ENCODE measurements at places on chromosomes 7 and 10.

GRCh38 chr7:20310963-20311742 lies 19.5 kb upstream of the ITGB8 start:
- no peak for DNase-seq

- DNase-seq = no peak
These were observed 38.0 kb downstream of the MDFIC start for GRCh38 chr7:114959931-114960330.

DNA sequence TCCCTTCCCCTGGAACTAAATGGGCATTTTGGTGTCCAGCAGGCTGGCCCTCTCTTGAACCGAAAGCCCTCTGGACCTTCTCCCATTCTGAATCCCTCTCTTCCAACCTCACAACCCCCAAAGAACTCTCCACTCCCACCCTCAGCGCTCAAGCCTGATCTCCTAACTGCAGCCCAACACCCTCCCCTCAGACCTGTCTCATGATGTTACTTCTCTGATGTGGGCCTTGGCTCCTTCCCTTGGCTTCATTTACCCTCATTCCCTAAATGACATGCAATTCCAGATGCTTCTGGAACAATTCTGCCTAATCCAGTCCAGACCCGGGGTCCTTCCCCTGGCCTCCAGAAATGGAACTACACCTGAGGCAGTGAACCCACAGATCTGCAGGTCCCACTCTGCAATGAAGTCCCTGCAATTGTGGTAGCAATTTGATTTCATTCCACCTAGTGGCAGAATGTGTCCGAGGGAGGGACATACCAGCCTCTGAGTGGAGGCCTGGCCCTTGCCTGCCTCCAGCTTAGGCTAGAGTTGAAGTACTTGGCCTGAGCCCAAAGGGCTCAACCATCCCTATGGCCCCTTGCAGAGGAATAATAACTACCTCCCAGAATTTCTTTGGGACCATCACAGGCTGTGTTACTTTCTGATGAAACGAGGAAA lies 4.1 kb upstream of the CEP41 start:
- no peak for DNase-seq

DNA sequence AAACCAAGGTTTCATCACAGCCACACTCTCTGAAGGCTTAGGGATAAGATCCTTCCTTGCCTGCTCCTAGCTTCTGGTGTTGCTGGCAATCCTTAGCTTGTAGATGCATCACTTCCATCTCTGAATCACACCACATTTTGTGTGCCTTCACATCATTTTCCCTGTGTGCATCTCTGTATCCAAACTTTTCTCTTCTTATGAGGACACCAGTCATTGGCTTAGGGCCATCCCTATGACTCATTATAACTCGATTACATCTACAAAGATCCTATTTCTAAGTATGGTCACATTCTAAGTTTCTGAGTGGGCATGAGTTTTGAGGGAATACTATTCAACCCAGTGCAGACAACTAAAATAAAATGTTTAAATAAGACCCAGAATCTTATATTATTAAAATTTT lies 121.7 kb downstream of the C7orf25 start:
- no peak for DNase-seq

DNA sequence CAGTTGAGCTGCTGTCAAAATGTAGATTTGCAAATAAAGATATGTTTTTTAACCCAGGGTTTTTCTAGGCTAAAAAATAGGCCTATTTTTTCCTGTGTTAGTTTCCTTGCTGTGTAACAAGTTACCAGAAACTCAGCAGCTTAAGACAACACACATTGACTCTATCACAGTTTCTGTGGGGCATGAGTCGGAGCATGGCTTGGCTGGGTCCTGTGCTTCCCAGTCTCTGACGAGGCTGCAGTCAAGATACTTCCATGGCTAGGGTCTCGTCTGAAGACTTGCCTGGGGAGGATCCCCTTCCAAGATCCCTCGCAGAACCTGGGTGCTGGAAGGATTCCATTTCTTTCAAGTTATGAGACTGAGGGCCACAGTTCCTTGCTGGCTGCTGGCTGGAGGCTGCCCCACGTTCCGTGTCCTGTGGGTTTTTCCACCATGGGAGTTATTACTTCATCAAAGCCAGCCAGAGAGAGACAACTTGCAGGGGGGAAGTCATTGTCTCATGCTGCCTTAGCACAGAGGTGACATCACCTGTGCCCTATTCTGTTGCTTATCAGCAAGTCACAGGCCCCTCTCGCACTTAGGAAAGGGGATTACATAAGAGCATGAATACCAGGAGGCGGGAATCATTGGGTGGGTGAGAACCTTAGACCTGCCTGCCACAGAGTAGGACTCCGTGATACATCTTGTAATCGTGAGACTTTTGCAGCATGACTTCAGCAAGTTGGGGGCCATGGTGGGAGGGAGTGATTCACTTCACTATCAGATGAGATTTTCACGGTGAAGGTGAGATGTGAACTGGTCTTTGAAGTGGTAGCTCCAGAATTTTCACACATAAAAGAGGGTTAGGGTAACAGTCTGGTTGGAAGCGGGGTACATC lies 77.9 kb downstream of the CCNY start:
- DNase-seq = peak; percentile 31

GRCh38 chr7:74355091-74355490 lies 65.9 kb downstream of the CLIP2 start:
- DNase-seq = no peak

GRCh38 chr7:80210400-80210799 lies 75.8 kb downstream of the GNAI1 start:
- DNase-seq = no peak

GRCh38 chr10:34698979-34699378 lies 116.1 kb downstream of the PARD3 start:
- no peak for DNase-seq

DNA sequence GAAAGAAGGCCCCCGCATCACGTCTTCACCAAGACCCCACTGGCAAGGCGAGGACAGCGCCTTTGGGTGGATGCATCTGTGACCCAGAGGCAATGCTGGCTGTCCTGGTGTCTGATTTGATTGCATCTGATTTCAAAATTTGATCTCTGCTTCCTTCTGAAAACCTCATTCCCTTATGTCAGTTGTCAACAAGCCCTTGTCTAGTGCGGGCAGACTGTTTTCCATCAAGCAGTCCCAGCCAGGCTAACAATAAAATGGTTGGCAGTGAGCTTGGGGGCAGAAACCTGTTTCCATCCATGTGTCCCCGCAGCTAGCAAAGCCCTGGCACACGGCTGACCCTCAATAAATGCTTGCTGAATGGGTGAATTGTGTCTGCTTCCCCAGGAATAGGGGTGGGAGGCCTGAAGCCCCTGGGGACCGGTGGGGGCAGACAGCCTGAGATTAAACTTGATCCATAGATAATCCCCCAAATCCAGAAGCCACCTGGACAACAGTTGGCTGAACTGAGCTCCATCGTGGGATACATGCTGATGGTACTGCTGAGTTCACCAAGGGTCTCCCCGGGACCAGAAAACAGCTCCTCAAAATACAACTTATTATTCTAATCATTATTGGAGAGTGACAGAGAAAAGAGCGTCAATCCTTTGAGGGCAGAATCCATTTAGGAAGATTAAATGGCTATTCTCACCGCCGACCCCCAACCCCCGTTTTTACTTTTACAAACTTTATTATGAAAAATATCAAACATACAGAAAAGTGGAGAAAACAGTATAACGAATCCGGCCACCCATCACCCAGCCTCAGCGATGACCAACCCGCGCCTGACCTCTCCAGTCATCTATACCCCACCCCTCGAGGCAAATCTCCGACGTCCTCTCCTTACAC lies 912 bp upstream of the DUSP5 start:
- peak; percentile 39 for DNase-seq

DNA sequence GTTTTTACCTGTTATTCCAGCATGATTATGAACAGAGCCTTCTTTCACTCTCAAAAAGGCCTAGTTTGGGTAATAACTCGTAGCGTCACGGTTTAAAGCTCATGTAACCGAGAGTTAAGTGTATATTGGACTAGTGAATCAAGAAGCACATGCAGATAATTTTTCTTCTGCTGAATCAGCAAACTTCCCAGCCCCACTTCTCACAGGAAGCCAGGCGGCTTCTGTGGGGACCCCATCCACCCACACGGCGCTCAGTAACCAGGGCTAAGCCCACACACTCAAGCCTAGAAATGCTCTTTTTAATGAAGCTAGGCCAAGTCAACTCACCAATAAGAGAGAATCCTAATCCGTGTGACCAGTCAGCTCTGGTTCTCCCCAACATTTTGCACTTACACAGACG lies 191.2 kb upstream of the MGMT start:
- no peak for DNase-seq

- no peak for DNase-seq
These were observed 219.6 kb downstream of the ELFN1 start for GRCh38 chr7:1889556-1890181.

DNA sequence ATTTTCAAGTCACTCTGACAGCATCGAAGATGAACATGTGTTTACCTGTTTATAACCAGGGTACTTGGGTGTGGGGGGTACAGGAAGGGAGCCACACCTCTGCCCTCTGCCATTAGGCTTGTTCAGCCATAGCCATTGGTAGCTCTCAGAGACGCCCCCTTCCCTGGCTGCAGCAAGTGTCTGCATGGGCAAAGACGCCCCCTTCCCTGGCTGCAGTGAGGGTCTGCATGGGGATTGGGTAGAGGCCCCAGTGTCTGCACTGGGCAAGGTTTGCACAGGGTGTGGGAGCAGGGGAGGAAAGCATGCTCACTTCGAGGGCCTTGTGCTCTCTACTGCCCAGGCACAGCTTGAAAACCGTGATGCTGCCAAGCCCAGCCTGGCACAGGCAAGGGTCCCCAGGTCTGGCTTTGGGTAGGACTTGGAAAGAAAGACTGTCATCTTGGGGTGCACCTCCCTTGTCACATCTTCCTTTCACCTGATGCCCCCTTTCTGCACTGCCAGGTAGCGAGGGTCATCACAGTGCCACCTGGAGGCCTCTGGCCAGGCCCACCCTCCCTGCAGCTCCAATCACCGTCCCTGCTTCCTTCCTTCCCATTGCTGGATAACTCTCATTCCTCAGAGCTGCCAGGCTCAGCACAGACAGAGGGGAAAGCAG lies 3.7 kb downstream of the TMEM225B start:
- peak; percentile 23 for DNase-seq

- DNase-seq = no peak
These were observed 190.0 kb upstream of the ZWINT start for GRCh38 chr10:56551037-56551436.

DNA sequence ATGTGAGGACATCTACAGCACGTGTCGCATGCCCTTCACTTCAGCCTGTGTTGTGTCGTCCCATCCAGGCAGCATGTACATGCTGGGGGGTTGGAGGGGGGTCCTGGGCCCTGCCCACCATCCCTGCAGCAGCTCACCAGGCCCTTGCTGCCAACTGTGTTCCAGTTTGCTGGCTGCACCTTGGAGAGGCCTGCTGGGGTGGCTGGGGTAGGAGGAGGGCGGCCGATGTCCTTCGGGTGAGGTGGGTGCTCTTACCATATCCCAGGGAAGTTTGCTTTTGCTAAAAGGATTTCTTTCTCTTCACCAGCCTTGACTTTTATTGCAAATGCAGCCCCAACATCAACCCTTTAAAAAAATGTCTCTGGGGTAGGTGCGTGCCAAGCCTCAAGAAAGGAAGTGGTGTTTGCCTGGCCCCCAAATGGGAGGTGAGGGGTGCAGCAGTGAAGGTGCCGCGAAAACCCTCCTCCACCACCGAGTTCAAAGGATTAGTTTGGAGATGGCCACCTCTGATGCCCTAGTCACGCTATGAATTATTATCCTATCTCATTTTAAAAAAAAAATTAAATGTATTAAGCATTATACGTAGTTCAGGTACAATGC lies 165.8 kb upstream of the KLF6 start:
- DNase-seq = no peak

DNA sequence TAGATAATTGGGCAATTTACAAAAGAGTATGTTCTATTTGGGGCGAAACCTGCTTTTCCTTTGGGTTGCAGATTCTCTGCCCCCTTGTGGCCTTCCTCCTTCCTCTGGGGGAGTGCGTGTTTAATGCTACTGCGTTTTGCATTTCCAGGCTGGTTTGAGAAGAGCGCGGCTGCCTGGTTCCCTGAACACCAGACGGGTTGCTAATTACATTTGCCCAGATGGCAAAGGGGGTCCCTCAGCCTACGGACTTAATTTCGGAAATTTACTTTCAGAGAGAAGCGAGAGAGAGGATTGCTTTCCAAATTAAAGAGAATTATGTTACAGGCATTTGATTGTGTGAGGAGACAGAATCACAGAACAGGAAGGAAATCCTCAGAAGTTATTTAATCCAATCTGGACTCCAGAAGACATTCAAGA lies 91.9 kb upstream of the JAZF1 start:
- peak; percentile 59 for DNase-seq

DNA sequence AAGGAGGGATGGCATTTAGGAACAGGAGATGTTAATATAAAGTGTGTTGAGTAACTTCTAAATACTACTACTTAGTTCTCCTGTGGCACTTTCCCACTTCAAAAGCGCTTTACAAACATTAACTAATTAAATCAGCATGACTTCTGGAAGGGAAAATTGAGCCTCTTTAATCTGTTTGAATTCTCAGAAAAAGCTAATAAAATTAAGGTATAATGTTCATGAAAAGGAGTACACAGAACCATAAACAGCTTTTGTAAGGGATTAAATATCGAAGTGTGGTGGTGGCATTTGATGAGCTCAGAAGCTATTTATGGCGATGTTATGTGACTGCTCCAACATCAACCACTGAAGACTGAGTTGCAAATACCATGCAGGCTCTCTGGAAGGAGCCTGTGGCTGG lies 10.2 kb upstream of the VAX1 start:
- DNase-seq = no peak

DNA sequence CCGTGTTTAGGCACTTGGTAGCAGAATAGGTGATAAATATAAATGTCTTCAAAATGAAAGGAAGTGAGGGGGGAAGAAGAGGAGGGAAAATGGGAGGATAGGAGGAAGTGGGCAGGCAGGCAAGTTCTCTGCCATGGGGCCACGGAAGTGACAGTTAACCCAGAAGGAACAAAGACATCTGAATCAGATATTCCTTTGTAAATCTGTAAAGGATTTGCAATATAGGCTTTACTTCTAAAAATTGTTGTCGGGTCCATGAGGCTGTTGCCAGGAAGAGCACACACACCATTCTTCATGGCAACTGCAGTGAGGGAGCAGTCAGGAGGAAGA lies 23.7 kb upstream of the RASSF4 start:
- no peak for DNase-seq

DNA sequence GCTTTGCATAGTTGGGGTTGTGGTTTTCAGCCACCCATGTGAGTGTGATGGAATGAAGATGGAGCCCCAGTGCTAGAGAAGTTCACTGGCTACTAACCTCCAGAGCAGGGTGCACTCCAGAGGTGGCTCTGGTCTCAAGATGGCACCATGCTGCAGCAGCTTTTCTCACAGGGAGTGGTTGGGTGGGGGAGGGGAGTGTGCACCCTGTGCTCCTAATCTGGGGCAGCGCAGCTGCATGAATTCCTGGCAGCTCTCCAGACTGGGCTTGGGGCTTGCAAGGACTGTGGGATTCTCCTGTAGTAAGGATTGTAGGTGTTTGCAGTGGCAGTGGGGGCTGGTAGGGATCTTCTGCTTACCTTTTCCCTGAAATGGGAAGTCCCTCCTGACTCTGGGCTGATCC lies 23.7 kb downstream of the PHTF2 start:
- DNase-seq = no peak
